Fibroblast of lung (primary cell): ENCODE measurements at places on chromosomes 2 and 18. TPM values are rescaled to one million over a fixed set of nuclear protein-coding genes. Genes with fewer than 3 reads are reported as not detected.
A peak's percentile ranks its signal among the peaks of the same experiment; 100 is the strongest.

The NEU2 gene
- polyA plus RNA-seq: not detected in 2 replicates

The UGT1A3 gene
- not detected in 2 replicates for polyA plus RNA-seq

The SERPINB3 gene
- not detected in 2 replicates for polyA plus RNA-seq

The HOXD9 gene
- polyA plus RNA-seq: not detected in 2 replicates

The STRADB gene
- 24.4 and 27.4 TPM in 2 replicates for polyA plus RNA-seq

The IRS1 gene
- polyA plus RNA-seq: 14.3 and 24.0 TPM in 2 replicates

The AOX1 gene
- polyA plus RNA-seq: 39.4 and 49.9 TPM in 2 replicates

DNA sequence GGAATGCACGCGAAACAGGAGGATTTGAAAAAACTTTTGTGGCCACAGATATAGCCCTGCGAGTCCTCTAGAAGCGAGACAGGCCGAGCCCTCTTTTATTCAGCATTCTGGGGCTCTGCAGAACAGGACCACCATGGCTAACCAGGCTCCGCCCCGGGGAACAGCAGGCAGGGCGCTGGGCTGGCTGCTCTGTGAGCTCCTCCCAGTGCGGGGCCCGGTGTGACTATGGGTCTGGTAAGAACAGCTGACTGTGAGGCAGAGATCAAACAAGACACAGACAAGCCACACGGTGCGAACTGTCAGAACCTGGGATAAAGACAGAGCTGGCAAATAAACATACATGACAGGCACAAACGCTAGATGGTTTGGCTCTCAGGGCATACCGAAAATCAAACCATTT lies 15.5 kb downstream of the PXDN start:
- H3K4me1 ChIP-seq: peaks cover 39% of the 10 kb centered on the region
- H3K27ac ChIP-seq: peak overlapping the region; percentile 95
- no peaks in the 10 kb centered on the region for H3K36me3 ChIP-seq
- H3K4me3 ChIP-seq: no peak overlapping the region

- DNase-seq: peak; percentile 85
- H3K4me1 ChIP-seq: peaks cover 2% of the 10 kb centered on the region
- no peak overlapping the region for H3K27ac ChIP-seq
- no peaks in the 10 kb centered on the region for H3K36me3 ChIP-seq
- no peaks in the 10 kb centered on the region for H3K27me3 ChIP-seq
- no peak overlapping the region for H3K4me3 ChIP-seq
Measured at GRCh38 chr18:9055185-9055584, 47.3 kb upstream of the NDUFV2 start.

GRCh38 chr2:215499331-215499730 lies 63.5 kb upstream of the FN1 start:
- H3K36me3 ChIP-seq: no peaks in the 10 kb centered on the region
- peak; percentile 5 for DNase-seq
- no peak overlapping the region for H3K4me3 ChIP-seq
- no peaks in the 10 kb centered on the region for H3K27me3 ChIP-seq
- no peak overlapping the region for H3K27ac ChIP-seq

GRCh38 chr2:200616656-200617055 lies 30.8 kb downstream of the AOX1 start:
- no peaks in the 10 kb centered on the region for H3K27me3 ChIP-seq
- peaks cover 4% of the 10 kb centered on the region for H3K4me1 ChIP-seq
- H3K36me3 ChIP-seq: peaks cover 2% of the 10 kb centered on the region
- peak overlapping the region; percentile 37 for H3K27ac ChIP-seq
- no peak for DNase-seq
- H3K4me3 ChIP-seq: peak overlapping the region; percentile 0

DNA sequence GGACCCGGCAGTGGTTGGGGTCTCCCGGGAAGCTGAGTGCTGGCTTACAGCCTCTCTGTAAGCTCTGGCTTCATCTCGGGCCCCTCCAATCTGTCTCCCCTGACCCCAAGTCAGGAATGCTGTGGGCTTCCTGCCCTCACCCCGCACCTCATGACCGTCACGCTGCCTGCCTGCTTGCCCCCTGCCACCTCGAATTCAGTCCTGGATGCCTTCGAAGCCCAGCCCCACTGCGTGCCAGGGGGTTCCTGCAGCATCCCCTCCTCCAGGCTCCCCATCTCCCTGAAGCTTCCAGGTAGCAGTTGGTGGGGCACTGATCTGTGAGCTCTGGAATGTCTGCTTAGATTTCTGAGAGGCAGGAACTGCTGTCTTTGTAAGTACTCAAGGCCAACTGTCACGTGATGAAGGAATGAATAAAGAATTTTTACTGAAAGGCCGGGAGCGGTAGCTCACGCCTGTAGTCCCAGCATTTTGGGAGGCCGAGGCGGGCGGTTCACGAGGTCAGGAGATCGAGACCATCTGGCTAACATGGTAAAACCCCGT lies 6.5 kb downstream of the CLHC1 start:
- H3K4me3 ChIP-seq: no peak overlapping the region
- H3K27me3 ChIP-seq: no peaks in the 10 kb centered on the region
- H3K36me3 ChIP-seq: no peaks in the 10 kb centered on the region
- H3K4me1 ChIP-seq: no peaks in the 10 kb centered on the region
- no peak overlapping the region for H3K27ac ChIP-seq
- DNase-seq: no peak

- H3K4me1 ChIP-seq: peaks cover 2% of the 10 kb centered on the region
- H3K27me3 ChIP-seq: no peaks in the 10 kb centered on the region
- no peak overlapping the region for H3K27ac ChIP-seq
- no peaks in the 10 kb centered on the region for H3K36me3 ChIP-seq
- no peak overlapping the region for H3K4me3 ChIP-seq
Measured at GRCh38 chr2:40535972-40536371, 84.1 kb upstream of the SLC8A1 start.

GRCh38 chr2:63399156-63399555 lies 189.1 kb downstream of the WDPCP start:
- no peaks in the 10 kb centered on the region for H3K27me3 ChIP-seq
- no peak overlapping the region for H3K27ac ChIP-seq
- H3K36me3 ChIP-seq: no peaks in the 10 kb centered on the region

DNA sequence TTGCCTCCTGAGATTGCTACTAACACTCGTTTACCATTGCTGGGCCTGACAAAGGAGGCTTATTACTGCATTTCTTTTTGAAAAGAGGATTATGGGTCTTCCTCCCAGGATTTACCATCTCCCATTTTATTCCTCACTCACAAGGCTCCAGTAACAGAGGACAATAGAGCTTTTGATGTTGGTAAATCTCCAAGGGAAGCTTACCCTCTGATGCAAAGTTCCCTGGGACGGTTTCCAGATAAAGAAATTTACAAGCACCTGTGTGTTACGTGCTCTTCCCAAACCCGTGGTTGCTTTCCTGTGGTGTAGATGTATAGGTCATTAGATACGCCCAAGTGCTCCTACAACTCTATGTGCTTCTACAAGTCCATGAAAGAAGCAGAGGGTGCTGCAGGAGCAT lies 17.1 kb downstream of the VSNL1 start:
- no peaks in the 10 kb centered on the region for H3K4me1 ChIP-seq
- no peaks in the 10 kb centered on the region for H3K27me3 ChIP-seq
- DNase-seq: no peak
- H3K36me3 ChIP-seq: no peaks in the 10 kb centered on the region
- no peak overlapping the region for H3K27ac ChIP-seq
- H3K4me3 ChIP-seq: no peak overlapping the region

DNA sequence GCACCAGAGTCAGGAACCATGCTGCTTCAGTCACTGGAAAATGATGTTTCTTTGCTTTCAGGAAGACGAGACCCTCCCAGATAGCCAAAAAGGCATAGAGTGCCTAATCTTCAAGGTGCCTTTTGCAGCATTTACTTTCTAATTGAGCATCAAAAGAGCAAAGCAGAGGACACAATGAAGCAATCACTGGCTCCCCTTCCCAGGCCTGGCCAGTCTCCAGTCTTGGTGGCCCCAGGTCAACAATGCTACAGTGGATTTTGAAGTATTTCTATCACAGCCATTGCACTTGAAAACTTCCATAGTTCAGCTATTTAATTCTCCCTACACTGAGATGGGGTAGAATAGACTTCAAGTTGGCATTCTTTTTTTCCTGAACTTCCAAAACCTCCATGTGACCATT lies 15.4 kb downstream of the ZBTB7C start:
- DNase-seq: no peak
- H3K4me3 ChIP-seq: no peak overlapping the region
- no peaks in the 10 kb centered on the region for H3K4me1 ChIP-seq
- no peak overlapping the region for H3K27ac ChIP-seq
- peaks cover 18% of the 10 kb centered on the region for H3K27me3 ChIP-seq
- no peaks in the 10 kb centered on the region for H3K36me3 ChIP-seq

- H3K27me3 ChIP-seq: no peaks in the 10 kb centered on the region
- peaks cover 2% of the 10 kb centered on the region for H3K36me3 ChIP-seq
- no peaks in the 10 kb centered on the region for H3K4me1 ChIP-seq
- no peak for DNase-seq
- no peak overlapping the region for H3K4me3 ChIP-seq
- H3K27ac ChIP-seq: no peak overlapping the region
Measured at GRCh38 chr2:205989271-205990071, 96.5 kb downstream of the INO80D start.

- no peaks in the 10 kb centered on the region for H3K27me3 ChIP-seq
- H3K27ac ChIP-seq: no peak overlapping the region
- no peak overlapping the region for H3K4me3 ChIP-seq
- no peaks in the 10 kb centered on the region for H3K4me1 ChIP-seq
- no peak for DNase-seq
Measured at GRCh38 chr2:110905217-110905616, 172.8 kb downstream of the ACOXL start.

- no peak for DNase-seq
- no peaks in the 10 kb centered on the region for H3K36me3 ChIP-seq
- H3K4me3 ChIP-seq: no peak overlapping the region
- no peaks in the 10 kb centered on the region for H3K27me3 ChIP-seq
Measured at GRCh38 chr2:63484481-63484880, 103.8 kb downstream of the WDPCP start.

DNA sequence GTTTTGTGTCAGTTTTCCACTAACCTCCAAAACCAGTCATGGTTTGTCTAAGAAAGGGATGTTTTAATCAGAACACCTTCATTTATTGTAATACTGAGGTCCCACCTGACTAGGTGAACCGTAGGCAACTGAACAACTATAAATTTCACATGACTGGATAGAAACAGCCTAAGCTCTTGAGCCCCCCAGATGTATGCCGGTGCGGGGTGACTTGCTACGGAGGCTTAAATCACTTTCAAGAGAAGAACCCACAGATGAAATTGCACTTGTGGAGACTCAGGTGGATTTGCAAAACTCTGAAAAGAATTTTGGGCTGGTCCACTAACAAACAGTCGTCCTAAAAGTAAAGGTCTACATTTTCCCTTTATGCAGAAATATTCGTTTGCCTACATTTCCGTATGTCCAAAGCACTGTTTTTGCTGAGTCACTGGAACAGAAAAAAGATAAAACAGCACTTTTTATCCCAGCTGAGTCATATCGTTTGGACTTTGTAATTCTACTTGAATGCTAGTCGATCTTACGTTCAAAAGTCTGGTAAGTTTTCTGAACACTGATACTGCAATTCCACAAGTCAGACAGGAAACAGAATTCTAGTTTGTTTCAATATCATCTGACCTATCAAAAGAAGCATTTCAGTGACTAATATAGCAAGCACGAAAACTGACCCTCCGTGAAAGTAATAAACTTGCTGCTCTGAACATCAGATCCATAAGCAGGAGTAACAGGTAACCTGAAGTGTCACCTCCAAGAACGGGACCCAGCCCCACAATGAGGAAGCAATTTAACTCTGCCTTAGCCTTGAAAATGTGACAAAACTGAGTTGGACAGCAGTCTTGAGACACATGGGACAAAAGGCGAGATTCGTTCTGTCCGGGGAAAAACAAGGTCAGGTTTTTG lies 18.1 kb downstream of the ZNF516 start:
- H3K4me3 ChIP-seq: peak overlapping the region; percentile 43
- peak; percentile 96 for DNase-seq
- no peaks in the 10 kb centered on the region for H3K27me3 ChIP-seq
- H3K4me1 ChIP-seq: peaks cover 10% of the 10 kb centered on the region
- H3K36me3 ChIP-seq: no peaks in the 10 kb centered on the region

- no peak overlapping the region for H3K27ac ChIP-seq
- H3K36me3 ChIP-seq: peaks cover 6% of the 10 kb centered on the region
- no peak overlapping the region for H3K4me3 ChIP-seq
- no peaks in the 10 kb centered on the region for H3K4me1 ChIP-seq
- no peak for DNase-seq
Measured at GRCh38 chr18:70197026-70197425, 8.5 kb downstream of the RTTN start.

- no peak overlapping the region for H3K27ac ChIP-seq
- H3K4me1 ChIP-seq: no peaks in the 10 kb centered on the region
- no peak for DNase-seq
- no peaks in the 10 kb centered on the region for H3K27me3 ChIP-seq
- H3K4me3 ChIP-seq: no peak overlapping the region
- H3K36me3 ChIP-seq: no peaks in the 10 kb centered on the region
Measured at GRCh38 chr2:233691443-233692433, 952 bp upstream of the UGT1A6 start.

- DNase-seq: no peak
- H3K36me3 ChIP-seq: no peaks in the 10 kb centered on the region
- H3K27ac ChIP-seq: no peak overlapping the region
- H3K4me1 ChIP-seq: no peaks in the 10 kb centered on the region
Measured at GRCh38 chr2:239321596-239322415, 79.0 kb downstream of the HDAC4 start.

DNA sequence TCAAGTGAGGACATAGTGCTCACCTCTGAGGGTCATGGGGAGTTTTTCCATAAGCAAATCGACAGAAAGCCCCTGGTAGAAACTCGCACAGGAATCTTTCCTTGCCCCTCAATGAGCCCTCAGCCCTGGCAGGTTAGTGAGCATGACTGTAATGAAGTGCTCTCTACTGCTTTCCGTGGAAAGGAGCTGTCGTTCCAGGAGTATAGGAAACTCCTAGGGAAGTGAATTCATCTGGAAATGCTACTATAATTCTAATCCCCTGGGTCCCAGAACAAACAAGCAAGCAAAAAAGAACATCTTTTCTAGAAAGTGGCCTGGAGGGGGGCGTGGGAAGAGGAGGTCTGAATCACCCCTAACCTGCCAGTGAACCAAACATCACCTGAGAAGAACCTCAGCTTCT lies 18.1 kb downstream of the BCL2L11 start:
- H3K27ac ChIP-seq: no peak overlapping the region
- no peak for DNase-seq
- H3K27me3 ChIP-seq: no peaks in the 10 kb centered on the region

- no peaks in the 10 kb centered on the region for H3K4me1 ChIP-seq
- H3K4me3 ChIP-seq: no peak overlapping the region
- no peaks in the 10 kb centered on the region for H3K36me3 ChIP-seq
- no peak overlapping the region for H3K27ac ChIP-seq
Measured at GRCh38 chr18:39589496-39589895, 2023.9 kb upstream of the CELF4 start.

- no peak for DNase-seq
- H3K4me3 ChIP-seq: no peak overlapping the region
- H3K27ac ChIP-seq: no peak overlapping the region
- H3K27me3 ChIP-seq: peaks cover 2% of the 10 kb centered on the region
Measured at GRCh38 chr2:29053670-29054400, 20.5 kb downstream of the PCARE start.

GRCh38 chr18:3350566-3351527 lies 88.9 kb downstream of the MYL12B start:
- no peaks in the 10 kb centered on the region for H3K36me3 ChIP-seq
- H3K4me1 ChIP-seq: no peaks in the 10 kb centered on the region
- no peak for DNase-seq
